ENCODE measurements at places on chromosomes 3 and 15.

DNA sequence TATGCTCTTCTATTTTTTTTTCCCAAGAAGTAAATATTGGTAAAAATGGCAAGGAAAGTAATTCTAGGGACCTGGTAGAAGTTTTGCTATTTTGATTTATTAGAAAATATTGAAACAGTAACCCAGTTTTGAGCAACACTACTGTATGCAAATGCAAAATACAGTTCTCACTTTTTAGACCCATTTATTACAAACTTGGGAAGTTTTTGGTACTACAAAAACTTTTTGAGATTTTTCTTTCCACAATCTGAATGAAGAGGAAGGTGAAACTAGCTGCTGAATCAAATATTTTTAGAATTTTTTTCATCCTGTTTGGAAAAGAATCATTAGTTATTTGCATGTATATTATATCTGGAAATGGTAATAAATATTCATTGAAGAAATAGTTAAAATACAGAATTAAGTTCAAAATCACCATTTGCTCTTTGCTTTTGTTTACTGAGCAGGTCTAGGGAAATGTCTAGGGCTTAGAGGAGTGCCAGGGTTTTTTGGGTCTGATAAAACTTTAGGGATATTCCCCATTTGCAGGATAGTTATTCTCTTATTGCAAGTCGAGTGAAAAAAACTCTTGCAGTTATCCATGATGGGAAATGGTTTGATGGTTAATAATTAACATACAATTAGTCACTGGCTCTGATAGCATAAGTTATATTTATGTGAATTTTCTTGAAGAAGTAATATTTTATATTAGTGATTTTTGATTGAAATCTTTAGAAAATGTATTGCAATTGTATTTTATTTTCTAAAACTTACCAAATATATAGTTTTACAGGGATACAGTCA is 47.0 kb downstream of the TCF12 start:
- no peak for DNase-seq

GRCh38 chr3:66372681-66373350 is 128.0 kb downstream of the LRIG1 start:
- no peak for DNase-seq

DNA sequence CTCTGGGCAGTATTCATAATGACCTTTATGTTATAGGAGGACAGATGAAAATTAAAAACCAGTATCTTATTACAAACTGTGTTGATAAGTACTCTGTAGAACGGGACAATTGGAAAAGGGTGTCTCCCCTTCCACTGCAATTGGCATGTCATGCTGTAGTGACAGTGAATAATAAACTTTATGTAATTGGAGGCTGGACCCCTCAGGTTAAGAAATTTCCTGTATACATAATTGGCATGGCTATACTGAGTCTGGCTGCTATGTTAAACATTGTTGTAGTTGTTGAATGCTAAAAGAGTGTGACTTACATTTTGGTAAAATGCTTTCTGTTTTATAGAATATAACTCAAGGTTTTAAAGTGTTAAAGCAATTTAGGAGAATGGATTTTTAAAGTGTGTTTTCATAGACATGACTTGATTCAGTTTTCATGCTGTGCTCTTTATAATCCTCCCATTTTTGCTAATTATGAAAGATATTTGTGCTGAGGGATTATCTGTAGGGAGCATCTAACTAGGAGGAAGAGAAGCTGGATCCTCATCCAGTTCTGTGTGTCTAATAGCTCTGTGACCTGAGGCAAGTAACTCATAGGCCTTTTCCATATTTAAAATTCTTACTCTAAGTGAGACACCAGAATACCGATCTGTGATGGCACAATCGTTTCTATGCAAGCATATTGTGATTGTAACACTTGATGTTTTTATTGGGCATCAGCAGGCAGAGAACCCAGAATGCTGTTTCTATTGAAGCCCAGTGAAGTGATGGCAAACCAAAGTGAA is 13.0 kb downstream of the KBTBD12 start:
- DNase-seq, result no peak

- DNase-seq, result no peak
Observed at GRCh38 chr3:107271787-107272387, 105.4 kb upstream of the CCDC54 start.

- no peak for DNase-seq
Observed at GRCh38 chr15:51403072-51403878, 61.8 kb downstream of the GLDN start.

DNA sequence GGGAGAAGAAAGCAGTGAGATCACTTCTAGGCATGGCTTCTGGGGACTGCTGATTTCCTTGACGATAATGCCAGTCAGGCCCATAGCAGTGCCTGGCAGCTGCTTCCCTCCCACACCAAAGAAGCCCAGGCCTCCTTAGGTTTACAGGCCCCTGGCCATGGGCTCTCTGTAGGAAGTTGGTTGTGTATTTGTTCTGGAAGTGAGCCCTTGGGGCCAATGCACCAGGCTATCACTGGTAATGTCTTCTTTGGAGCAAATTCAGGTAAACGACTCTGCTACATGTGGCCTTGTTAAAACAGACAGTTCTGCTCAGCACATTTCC is 89.3 kb downstream of the CCNL1 start:
- DNase-seq, result no peak

GRCh38 chr3:59310736-59311135 is 260.9 kb upstream of the CFAP20DC start:
- DNase-seq, result no peak

Data from activated CD4-positive, alpha-beta T cell treated with anti-CD3 and anti-CD28 coated beads for 24 hours (primary cell).